ENCODE measurements at places on chromosomes 2 and 18. TPM values are rescaled to one million over a fixed set of nuclear protein-coding genes. Genes with fewer than 3 reads are reported as not detected.
A peak's percentile ranks its signal among the peaks of the same experiment; 100 is the strongest.

Gene AOX1
- not detected for total RNA-seq

Gene GREB1L
- total RNA-seq, result not detected

DNA sequence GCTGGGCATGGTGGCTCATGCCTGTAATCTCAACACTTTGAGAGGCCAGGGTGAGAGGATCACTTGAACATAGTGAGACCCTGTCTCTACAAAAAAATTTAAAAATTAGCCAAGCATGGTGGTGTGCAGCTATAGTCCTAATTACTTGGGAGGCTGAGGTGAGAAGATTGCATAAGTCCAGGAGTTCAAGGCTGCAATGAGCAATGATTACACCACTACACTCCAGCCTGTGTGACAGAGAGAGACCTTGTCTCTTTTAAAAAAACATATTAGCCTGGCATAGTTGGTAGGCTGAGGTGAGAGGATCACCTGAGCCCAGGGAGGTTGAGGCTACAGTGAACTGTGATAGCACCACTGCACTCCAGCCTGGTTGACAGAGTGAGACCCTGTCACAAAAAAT lies 13.7 kb downstream of the TRAPPC8 start:
- DNase-seq, result no peak
- peaks cover 41% of the 10 kb centered on the region for H3K36me3 ChIP-seq

GRCh38 chr18:12659904-12660605 lies 2.1 kb upstream of the SPIRE1 start:
- no peak overlapping the region for H3K4me3 ChIP-seq
- DNase-seq, result no peak
- no peaks in the 10 kb centered on the region for H3K36me3 ChIP-seq

GRCh38 chr18:78595924-78596573 lies 383.6 kb upstream of the SALL3 start:
- H3K36me3 ChIP-seq, result no peaks in the 10 kb centered on the region
- H3K27ac ChIP-seq, result no peak overlapping the region
- H3K4me1 ChIP-seq, result no peaks in the 10 kb centered on the region
- peaks cover 2% of the 10 kb centered on the region for H3K27me3 ChIP-seq
- DNase-seq, result no peak
- H3K4me3 ChIP-seq, result no peak overlapping the region

DNA sequence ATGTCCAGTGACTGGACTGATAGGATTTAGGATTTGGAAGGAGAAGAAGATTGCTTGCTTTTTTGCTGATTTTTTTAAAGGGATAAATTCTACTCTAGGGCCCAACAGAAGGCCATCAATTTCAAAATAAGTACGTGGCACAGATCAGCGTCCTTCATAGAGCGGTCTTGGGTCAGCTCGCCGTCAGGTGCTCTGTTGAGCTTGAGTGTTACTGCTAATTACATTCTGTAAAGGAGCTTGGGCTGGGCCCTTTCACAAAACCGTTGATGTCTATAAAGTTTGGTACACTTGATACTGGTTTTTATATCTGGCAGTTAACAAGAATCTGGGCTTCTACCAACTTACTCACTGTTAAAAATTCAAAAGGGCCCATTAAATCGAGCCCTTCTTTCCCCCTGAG lies 45.4 kb downstream of the ARMC9 start:
- H3K27ac ChIP-seq, result no peak overlapping the region
- no peak for DNase-seq
- peaks cover 2% of the 10 kb centered on the region for H3K27me3 ChIP-seq
- no peaks in the 10 kb centered on the region for H3K4me1 ChIP-seq

DNA sequence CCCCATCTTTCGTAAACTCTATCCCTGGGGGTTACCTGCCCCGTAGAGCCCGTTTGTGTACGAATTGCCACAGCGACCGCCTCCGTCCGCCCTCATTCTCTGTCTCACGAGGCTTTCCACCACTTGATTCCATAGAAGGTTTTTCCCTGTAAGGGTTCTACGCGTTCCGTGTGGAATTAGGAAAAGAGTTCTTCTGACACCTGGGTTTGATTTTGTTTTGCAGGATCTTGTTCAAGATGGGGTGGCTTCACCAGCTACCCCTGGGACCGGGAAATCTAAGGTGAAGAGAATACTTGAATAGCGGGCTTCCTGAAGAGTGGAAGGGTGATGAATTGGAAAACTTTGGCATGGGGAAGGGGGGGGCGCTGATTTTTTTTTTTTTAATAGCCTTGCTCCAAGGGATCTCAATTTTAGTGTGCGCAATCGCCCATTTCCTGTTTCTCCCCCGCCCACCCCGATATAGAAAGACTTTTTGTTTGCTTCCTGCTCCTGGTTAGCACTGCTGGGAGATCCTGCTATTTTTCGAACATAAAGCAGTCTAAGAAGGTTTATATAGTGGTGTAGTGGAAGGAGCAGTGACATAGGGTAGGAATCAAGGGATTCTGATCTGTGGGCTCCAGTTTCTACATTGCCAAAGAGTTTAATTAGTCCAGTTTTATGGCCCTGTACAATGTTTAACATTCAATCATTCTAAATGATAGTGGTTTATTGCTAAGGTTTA lies 564 bp downstream of the GCC2 start:
- H3K27ac ChIP-seq, result peak overlapping the region; percentile 95
- peaks cover 31% of the 10 kb centered on the region for H3K36me3 ChIP-seq
- no peaks in the 10 kb centered on the region for H3K27me3 ChIP-seq
- H3K4me3 ChIP-seq, result peak overlapping the region; percentile 96
- H3K4me1 ChIP-seq, result peaks cover 30% of the 10 kb centered on the region

DNA sequence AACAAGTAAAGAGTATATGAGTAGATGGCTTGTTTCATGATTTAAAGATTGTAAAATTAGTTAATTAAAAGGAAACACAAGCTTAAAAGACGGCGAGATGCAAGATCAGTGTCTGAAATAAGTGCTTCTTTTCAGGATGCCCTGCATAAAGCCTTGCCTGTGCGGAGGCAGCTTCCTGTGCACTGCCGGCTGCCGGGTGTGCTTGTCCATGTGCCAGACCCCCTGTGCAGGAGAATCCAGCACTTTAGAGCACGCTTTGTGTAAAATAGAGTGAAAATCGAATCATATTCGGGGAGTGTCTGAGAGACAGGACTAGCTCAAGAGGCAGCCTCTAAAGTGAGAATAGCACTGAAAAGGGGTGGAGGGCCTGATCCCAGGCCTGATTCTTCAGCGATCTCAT lies 154.7 kb downstream of the CHST9 start:
- H3K27me3 ChIP-seq, result no peaks in the 10 kb centered on the region
- H3K4me1 ChIP-seq, result no peaks in the 10 kb centered on the region
- DNase-seq, result no peak
- H3K4me3 ChIP-seq, result no peak overlapping the region

GRCh38 chr2:24917086-24917485 lies 3.0 kb downstream of the ADCY3 start:
- H3K36me3 ChIP-seq, result no peaks in the 10 kb centered on the region
- peak; percentile 39 for DNase-seq
- peak overlapping the region; percentile 17 for H3K27ac ChIP-seq
- no peak overlapping the region for H3K4me3 ChIP-seq
- H3K4me1 ChIP-seq, result peaks cover 40% of the 10 kb centered on the region

DNA sequence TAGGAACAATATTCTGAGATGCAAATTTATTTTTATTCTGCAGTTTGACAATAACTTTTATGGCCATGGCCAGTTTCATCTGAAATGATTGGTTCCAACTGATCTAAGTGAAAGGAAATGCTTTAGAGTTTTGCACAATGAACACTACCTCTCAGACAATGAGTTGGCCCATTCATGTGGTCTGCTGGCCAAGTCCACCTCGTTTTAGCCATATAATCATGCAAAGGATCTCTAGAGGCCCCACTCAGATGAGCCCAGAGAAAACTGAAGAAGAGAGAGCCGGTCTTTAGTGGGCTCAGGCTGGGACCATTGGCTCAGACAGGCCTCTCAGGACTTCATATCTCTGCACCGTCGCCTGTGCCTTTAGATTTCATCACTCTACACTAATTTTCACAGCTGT lies 254.7 kb downstream of the MREG start:
- H3K36me3 ChIP-seq, result no peaks in the 10 kb centered on the region
- H3K27ac ChIP-seq, result no peak overlapping the region
- no peaks in the 10 kb centered on the region for H3K27me3 ChIP-seq
- H3K4me3 ChIP-seq, result no peak overlapping the region

- no peaks in the 10 kb centered on the region for H3K27me3 ChIP-seq
- peak; percentile 71 for DNase-seq
- H3K4me3 ChIP-seq, result peak overlapping the region; percentile 79
- peak overlapping the region; percentile 90 for H3K27ac ChIP-seq
- H3K36me3 ChIP-seq, result no peaks in the 10 kb centered on the region
Measured at GRCh38 chr2:24491542-24492420, 727 bp downstream of the NCOA1 start.

DNA sequence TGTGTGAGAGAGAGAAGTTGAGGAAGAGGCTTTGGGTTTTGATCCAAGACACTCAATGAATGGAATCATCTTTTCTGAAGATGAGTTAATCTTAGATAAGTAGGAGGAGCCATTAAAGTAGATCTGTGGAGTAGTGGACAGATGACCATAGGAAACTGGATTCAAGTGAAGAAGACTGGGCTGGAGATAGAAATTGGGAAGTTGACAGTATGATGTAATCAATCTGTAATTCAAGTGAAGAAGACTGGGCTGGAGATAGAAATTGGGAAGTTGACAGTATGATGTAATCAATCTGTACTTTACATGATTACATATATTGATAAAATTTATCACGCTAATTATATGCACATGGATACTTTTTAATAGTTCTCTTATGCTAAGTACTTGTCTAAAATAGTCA lies 92.8 kb downstream of the PHLPP1 start:
- H3K4me3 ChIP-seq, result no peak overlapping the region
- H3K27me3 ChIP-seq, result no peaks in the 10 kb centered on the region
- no peaks in the 10 kb centered on the region for H3K36me3 ChIP-seq
- H3K27ac ChIP-seq, result no peak overlapping the region
- no peaks in the 10 kb centered on the region for H3K4me1 ChIP-seq

GRCh38 chr2:177523781-177524180 lies 131.2 kb downstream of the AGPS start:
- no peaks in the 10 kb centered on the region for H3K4me1 ChIP-seq
- H3K27me3 ChIP-seq, result no peaks in the 10 kb centered on the region
- no peak for DNase-seq
- H3K27ac ChIP-seq, result no peak overlapping the region
- peaks cover 12% of the 10 kb centered on the region for H3K36me3 ChIP-seq
- H3K4me3 ChIP-seq, result no peak overlapping the region

DNA sequence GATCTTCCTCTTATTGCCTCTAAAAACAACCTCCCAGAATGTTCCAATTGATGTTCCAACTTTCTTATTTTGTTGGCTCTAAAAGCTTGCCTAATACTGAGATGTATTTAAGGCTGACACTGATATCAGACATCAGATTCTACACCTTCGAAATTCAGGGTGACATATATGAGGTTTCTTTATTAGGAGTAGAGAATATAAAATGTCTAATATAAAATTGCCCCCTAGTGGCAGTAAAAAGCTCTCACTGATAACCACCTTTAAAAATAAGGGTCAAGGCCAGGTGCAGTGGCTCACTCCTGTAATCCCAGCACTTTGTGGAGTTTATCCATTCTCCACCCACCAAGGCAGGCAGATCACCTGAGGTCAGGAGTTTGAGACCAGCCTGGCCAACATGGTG lies 789.7 kb upstream of the SLC39A10 start:
- no peaks in the 10 kb centered on the region for H3K27me3 ChIP-seq
- H3K27ac ChIP-seq, result no peak overlapping the region
- H3K4me3 ChIP-seq, result no peak overlapping the region
- no peaks in the 10 kb centered on the region for H3K36me3 ChIP-seq
- H3K4me1 ChIP-seq, result no peaks in the 10 kb centered on the region
- DNase-seq, result no peak

- H3K27ac ChIP-seq, result no peak overlapping the region
- H3K36me3 ChIP-seq, result no peaks in the 10 kb centered on the region
- no peak for DNase-seq
- H3K27me3 ChIP-seq, result no peaks in the 10 kb centered on the region
Measured at GRCh38 chr2:150475479-150476250, 11.8 kb downstream of the RND3 start.

GRCh38 chr2:47226132-47226922 lies 71.2 kb upstream of the STPG4 start:
- no peak overlapping the region for H3K27ac ChIP-seq
- H3K4me1 ChIP-seq, result no peaks in the 10 kb centered on the region
- no peak overlapping the region for H3K4me3 ChIP-seq
- no peaks in the 10 kb centered on the region for H3K27me3 ChIP-seq
- no peaks in the 10 kb centered on the region for H3K36me3 ChIP-seq

- H3K27ac ChIP-seq, result no peak overlapping the region
- H3K4me1 ChIP-seq, result no peaks in the 10 kb centered on the region
- no peaks in the 10 kb centered on the region for H3K36me3 ChIP-seq
- H3K27me3 ChIP-seq, result no peaks in the 10 kb centered on the region
- H3K4me3 ChIP-seq, result no peak overlapping the region
Measured at GRCh38 chr2:78263571-78263970, 741.4 kb upstream of the LRRTM4 start.

Measured in CD4-positive, CD25-positive, alpha-beta regulatory T cell (primary cell).